ENCODE measurements at places on chromosomes 3 and 15.

DNA sequence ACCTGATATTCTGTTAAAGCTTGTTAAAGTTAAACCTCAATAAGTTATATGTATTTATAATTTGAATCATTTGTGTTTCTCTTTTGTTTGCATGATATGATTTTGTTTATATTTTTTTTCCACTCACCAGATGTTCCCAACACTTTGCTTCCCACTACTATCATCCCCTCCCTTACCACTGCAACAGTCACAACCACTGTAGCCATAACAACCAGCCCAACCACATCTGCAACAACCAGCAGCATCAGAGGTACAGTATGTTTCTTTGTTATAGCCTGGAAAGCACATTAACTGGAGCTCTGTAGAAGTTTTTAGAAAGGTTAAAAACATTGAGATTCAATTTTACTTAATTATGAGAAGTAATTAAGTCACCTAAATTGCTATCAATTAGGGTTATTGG is 1011.9 kb downstream of the VGLL3 start:
- DNase-seq = no peak

GRCh38 chr15:22973286-22973685 is 6.9 kb downstream of the CYFIP1 start:
- DNase-seq = no peak

- DNase-seq = no peak
Measured at GRCh38 chr15:69668039-69668705, 215.6 kb downstream of the RPLP1 start.

GRCh38 chr3:103950676-103951075 is 1416.0 kb upstream of the ALCAM start:
- DNase-seq = no peak

- DNase-seq = no peak
Measured at GRCh38 chr15:62280625-62281024, 115.5 kb upstream of the C2CD4B start.

DNA sequence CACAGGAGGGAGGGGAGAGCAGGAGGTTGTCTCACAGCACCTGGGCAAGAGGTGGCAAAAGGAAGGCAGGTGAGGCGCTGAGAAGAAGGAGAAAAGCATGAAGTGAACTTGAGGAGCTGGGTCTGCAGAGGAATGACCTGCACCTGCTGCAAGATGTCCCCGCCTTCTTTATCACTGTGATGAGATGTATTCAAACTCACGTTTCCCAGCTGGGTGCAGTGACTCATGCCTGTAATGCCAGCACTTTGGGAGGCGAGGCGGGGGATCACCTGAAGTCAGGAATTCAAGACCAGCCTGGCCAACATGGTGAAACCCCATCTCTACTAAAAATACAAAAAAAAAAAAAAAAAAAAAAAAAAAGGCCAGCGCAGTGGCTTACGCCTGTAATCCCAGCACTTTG is 22.2 kb upstream of the ZNF710 start:
- DNase-seq = no peak

DNA sequence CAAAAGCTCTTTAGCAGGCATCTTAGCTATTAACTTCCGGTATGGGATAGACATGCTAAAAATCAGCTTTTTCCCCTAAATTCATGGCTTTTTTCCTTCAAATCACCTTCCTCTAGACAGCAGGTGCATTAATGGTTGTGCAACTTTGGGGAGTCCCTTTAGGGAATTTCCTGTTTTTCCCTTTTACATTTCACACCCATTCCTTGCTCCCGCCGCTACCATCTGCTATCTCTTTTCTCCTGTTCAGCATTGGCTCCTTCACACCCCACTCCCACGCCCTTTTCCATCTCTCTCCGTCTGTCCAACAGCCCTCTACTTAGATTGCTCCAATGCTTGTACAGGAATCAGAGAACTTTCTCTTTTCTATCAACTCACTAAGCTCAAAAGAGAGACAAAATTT is 43.4 kb downstream of the FEZF2 start:
- no peak for DNase-seq

- DNase-seq = no peak
Measured at GRCh38 chr15:85499371-85499887, 119.0 kb downstream of the AKAP13 start.

GRCh38 chr3:127767126-127767525 is 55.2 kb downstream of the MGLL start:
- DNase-seq = no peak

DNA sequence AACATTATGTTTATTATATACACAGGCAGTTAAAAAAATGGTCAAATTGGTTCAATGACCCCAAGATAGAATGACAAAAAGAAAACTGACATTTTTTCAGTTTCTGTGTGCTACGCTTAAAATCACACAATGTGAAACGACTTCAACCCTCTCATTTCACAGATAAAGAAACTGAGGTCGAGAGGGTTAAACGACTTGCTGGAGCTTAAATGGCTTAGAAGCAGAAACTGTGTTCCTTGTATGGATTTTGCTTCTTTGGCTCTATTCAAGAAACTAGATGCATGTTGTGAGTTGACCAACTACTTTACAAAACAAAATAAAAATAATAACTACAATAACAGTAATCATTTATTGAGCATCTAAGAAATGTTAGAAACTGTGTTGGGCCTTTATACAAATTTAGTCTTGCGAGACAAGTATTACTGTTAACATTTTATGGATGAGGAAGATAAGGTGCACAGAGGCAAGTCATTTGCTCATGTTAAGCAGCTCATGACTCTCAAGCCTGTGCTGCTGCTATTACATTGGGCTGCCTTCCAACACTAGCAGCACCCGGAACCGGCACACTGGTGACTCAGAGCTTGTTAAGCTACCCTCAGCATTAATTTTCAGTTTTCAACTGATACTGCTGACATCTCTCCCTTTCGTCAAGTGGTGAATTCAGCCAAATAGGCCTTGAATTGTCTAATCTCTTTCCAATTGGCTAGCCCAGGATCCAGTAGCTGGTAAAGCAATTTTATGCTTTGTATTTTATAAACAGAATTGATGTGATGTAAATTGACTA is 487.6 kb downstream of the NAALADL2 start:
- no peak for DNase-seq

DNA sequence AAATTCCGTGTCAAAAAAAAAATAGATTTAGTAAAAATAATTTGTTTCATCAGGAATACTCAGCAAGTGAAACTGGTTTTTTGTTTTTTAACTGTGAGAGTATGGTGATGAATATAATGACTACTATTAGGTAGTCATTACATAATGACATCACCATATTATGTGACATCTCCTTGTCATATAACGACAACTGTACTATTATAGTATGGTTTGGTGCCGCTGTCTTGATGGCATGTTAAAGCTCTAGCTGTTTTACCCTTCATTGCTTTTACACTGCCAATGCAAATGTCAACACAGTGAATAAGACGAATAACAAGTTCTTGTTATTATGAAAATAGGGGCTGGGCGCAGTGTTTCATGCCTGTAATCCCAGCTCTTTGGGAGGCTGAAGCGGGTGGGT is 45.6 kb upstream of the FAH start:
- no peak for DNase-seq

GRCh38 chr3:160098926-160099626 is 110.4 kb downstream of the IL12A start:
- no peak for DNase-seq

GRCh38 chr3:129890891-129891290 is 2.6 kb downstream of the TMCC1 start:
- no peak for DNase-seq

DNA sequence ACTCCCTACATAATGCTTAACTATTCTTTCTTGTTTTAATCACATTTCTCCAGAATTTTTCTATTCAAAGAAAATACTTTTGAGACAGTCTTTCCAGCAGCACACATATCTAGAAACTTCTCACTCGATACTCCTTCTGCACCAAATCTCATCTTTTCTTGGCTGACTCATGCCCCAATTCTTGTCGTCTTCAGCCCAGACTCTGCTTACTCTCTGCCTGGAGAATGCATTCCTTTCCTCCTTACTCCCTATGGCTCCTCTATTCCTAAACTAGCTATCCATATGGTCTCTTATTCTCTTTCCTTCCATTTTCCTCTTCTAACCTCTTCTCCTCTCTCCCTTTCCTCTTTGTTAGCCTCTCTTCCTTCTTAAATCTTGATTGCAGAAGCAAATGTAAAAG is 158.7 kb downstream of the GBE1 start:
- DNase-seq = no peak

DNA sequence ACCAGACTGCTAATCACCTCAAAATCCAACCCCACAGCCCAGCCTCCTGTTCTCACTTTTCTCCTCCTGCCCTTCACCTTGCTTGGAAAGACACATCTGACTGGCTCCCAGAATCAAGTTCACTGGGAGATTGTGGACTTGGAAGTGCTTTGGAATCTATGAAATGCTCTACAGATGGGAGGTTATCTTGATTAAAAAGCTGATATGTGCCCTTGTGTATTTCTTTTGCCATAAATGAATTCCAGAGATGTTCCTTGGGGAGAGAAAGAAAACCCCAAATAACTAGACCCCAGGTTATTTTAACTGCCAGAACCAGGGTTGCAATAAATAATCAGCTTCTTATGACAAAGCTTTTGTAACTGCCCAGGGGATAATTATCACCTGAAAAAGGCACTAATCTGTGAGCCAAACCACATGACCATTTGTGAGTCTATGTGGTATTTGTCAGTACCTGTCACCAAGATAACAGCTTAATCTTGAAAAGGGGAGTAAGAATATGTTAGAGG is 21.7 kb upstream of the ARHGEF3 start:
- no peak for DNase-seq

DNA sequence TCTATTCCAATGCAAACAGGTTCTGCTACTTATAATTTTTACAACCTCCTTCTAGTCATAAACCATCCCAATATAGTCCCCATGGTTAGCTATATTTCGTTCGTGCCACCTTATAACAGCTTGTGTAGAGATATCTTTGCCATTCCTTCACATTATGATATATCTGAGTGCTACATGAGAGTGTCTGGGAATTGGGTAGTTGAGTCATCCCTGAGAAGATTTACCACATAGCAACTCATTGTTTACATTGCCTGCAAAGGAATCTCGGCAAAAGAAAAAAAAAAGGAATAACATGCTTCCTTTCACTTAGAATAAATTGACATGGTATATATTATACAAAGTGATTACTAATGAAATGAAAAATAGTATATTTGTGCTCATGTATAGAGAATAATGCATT is 86.0 kb upstream of the VGLL3 start:
- no peak for DNase-seq

DNA sequence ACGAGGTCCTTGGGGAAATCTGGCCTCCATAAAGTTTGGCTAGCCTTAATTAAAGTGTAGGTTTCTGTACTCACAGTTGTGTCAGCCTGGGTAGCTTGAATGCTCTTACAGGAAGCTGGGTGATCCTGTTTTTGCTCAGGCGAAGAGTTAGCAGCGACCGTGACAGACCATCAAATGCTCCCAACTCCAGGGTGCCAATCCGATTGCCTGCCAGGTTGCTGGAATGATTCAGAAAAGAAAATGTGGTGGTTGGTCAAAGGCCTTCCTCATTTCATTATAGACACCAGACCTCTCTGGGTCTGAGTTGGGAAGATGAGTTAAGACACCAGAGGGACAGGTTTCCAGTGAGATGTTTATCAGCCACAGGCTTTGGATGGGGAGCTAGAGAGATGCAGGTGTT is 86.0 kb downstream of the LRIG1 start:
- DNase-seq = no peak

DNA sequence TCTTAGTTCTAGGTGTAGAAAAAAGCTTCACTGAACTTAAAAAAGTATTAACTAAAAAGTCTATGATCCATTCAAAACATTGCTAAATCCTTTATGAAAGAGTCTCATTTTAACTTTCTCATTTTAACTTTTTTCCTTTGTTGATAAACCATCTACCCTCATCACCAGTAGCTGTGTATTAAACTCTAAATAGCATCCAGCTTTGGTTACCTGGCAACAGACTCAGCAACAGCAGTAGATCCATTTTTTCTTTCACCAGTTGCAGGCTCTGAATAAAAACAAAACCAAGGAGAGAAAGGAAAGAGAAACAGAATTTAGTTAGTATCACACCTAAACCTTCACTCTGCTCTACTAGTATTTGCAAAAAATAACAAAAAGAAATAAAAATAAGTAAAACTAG is 51.6 kb downstream of the TP53BP1 start:
- DNase-seq = no peak

DNA sequence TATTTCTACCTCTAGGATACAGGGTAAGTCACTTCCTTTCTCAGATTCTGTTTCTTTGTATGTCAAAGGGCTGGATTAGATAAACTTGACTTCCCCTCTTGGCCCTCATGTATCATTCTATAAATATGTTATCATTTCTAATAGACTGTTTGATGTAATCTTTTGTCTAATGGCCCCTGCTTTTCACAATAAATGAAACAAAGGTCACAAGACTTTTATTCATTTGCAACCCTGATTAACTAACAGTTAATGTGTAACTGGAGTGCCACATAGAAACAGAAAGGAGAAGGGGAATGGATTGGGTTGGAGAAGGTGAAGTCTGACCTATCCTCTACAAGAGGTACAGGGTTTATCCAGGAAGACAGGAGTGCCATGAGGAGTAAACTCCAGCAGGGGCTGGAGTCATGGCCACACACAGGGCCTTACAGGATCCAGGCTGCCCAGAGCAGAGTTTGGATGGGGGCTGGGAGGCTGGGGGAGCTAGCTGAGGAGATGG is 8.0 kb upstream of the B3GNT5 start:
- DNase-seq = no peak

- no peak for DNase-seq
Measured at GRCh38 chr15:68032672-68033071, 21.4 kb upstream of the PIAS1 start.

DNA sequence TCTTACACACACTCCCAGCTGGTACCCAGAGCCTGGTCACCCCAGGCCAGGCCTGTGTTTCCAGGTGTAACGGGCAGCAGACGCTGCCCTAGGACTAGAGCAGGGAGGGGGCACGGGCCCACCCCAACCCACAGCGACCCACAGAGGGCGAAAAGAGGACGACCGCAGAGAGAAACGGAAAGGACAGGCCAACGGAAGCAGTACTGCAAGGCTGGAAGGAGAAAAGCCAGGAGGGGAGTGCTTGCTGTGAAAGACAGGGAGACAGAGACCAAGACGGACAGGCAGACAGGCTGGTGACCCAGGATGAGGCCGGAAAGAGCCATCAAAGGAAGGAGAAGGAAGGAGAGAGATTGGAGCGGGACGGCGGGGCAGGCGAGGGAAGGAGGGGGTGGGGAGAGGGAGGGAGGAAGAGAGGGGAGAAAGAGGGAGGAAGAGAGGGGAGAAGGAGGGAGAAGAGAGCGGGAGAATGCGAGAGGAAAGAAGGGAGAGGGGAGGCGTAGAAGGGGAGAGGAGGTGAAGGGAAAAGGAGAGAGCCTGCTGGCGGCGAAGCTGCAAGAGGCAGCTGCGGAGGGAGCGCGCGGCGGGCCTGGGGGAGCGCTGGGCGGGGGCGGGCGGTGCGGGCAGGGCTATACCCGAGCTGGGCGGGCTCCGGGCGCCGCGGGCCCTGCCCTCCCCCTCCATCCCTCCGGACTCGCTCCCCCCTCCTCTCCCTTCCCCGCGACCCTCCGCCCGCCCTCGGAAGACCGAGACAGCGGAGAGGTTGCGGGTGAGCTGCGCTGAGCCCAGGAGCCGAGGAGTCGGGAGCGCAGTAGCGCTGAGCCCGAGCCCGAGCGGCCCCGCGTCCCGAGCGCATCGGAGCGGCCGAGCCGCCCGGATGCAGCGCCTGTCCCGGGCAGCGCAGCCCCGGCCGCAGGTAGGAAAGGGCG is at the start of gene SLC6A1:
Gene SLC6A1 (plus strand): TSS at position 732 of the 926 bp plus-strand sequence. CDS start 24,464 bp downstream, outside the sequence.
- DNase-seq = no peak
